ENCODE measurements at places on chromosomes 2 and 18.
A peak's percentile ranks its signal among the peaks of the same experiment; 100 is the strongest.

DNA sequence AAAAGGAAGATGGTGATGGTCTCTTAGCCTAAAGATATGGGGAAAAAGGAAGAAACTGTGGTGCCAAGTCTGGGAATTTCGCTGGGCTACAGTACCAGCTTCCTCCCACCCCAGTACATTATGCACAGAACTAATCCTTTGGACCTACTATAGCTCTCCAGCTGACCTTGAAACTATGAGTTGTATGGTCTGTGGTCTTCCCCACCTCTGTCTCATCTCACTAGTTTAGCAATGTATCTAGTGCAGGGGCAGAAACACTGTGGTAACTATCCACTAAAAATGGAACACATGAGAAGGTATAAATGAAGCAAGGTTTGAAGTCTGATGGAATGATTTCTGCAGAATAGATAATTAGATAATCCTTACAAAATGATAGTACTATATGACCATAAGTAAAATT lies 190.4 kb upstream of the CCDC150 start:
- DNase-seq = no peak

DNA sequence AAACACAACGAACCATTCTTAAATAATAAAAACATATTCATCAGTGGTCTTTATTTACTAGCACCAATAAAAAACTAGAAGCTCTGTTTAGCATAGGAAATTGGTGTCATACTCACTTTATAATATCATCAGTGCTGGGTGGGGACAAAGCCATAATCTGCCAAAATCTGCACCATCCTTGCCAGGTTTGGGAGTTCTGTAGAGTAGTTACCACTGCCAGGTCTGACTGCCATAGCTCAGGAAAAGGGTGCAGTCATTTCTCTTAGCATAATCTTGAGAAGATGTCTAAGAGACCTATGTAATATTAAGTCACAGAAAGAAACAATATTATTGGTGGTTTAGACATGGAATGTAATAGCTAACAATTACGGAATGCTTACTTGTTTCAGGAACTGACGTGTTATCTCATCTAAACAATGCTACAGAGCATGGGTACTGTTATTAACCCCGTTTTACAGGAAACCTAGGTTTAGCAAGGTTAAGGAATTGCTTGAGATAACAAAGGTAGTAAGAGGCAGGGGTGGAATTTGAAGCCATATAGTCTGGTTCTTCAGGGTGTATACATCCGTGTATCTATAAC lies 1.6 kb upstream of the MARCHF7 start:
- DNase-seq = no peak

DNA sequence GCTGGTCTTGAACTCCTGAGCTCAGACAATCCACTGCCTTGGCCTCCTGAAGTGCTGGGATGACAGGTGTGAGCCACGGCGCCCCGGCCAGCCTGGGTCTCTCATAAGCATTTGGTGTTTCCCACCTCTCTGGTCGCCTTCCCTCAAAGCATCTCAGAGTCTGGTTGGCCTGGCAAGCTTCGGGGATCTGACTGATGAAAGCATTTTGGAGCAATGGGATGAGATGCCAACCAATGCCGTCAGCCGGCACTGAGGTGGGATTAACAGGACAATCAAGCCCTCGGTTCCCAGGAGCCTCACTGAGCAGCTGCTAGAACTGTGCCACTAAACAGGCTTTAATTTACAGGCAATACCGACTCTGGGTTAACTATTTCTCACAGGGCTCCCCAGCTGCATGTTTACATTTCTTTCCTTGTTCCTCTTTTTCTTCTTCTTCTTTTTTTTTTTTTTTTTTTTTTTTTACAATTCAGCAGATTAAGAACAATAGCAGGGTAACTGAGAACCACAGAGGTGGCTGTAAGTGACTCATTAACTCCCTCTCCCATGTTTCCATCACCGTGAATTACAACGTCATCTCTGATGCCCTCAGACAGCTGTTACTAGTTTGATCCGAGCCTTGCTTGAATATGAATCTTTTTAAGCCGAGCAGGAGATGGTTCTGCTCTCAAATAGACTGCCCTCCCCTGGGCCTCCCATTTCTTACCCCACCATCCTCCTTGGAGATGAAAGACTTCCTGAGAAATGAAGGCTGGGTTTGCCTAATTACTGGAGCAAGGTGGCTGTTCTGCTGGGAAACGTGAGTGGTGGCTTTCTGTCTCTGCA lies 37.9 kb downstream of the ODC1 start:
- peak; percentile 69 for DNase-seq

DNA sequence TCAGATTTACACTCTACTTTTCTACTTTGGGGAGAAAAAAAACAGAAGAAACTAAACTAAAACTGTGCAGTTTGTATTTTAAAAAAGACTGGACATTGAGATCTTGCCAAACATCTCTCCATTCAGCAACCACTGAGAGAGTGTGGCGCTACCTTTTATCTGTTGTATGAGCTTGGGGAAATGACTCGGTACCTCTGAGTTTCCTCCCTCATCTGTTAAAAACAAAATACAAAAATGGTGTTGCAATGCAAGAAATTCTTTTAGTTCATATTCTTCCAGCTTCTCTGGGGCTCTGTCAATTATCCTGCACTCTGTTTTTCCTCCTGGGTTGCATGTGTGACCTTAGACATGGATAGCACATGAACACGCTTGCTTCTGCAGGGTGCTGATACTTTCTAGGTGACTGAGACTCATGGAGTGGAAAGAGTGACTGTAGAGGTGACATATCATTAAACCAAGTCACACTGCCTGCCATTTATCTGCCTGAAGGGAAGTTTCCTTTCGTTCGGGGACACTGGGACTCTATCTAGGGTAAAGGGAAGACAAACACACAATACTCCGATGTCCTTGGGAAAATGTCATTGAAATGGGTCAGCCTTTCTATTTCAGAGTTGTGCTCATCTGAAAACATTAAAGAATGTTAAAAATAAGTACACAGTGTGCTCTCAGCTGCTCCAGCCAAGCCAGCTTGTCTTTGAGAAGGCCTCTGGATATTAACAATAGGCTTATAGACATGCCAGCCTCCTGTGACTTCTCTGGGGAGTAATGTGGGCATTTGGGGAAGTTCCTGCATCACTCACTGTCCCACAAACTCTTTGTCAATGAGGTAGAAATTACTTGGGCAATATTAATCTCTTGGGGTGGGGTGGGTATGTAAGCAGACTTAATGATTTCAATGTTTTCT lies 91.4 kb downstream of the TRIB2 start:
- no peak for DNase-seq

GRCh38 chr2:38187541-38188011 lies 111.6 kb upstream of the CYP1B1 start:
- peak; percentile 76 for DNase-seq
